ENCODE measurements at places on chromosomes 12 and 14.

DNA sequence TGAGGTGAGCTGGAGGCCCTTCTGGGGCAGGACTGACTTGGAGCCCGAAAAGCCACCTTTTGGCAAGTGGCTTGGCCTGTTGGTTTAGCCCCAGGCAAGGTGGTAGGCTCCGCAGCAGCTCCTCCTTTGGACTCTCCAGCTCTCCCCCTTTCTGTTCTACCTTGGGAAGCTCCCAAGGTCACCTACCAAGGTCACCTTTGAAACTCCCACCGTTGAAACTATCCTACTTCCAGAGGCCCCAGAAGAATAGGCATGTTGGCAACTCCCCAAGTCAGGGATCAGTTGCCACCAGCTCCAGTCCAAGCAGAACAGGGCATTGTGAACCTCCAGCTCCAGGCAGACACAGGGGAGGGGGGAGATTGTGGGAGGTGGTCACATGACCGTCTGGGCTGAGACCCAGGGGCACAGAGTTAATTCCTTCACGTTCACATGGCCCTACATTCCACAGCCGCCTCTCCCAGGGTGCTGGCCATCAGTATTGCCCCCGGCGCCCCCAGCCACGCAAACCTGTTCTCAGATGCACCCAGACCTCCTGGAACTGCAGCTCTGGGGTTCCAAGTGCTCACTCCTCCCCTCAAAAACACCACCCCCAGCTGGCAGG, 14.4 kb downstream of the IRF2BPL start:
- DNase-seq = no peak

GRCh38 chr12:124592050-124592449, 24.6 kb upstream of the NCOR2 start:
- no peak for DNase-seq

- DNase-seq = no peak
These were observed 67.4 kb downstream of the ELK3 start for GRCh38 chr12:96261557-96261956.

GRCh38 chr14:79418649-79419415, 792.5 kb downstream of the DIO2 start:
- DNase-seq = no peak

DNA sequence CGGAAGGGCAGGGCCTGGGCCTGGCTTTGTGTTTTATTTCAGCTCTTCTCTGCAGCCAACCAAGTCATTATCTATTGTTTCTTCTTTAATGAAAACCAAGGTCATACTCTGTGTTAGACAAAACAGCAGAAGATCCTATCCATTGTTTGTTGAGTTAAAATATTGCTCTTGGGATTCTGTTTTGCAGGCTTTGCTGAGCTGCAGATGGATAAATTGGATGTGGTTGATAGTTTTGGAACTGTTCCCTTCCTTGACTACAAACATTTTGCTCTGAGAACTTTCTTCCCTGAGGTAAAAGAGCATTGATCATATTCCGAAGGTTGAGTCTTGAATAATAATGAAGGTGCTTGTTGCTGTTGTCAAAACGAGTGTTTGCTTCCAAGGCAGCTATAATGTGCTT, 106.6 kb downstream of the PLXNC1 start:
- DNase-seq = no peak

DNA sequence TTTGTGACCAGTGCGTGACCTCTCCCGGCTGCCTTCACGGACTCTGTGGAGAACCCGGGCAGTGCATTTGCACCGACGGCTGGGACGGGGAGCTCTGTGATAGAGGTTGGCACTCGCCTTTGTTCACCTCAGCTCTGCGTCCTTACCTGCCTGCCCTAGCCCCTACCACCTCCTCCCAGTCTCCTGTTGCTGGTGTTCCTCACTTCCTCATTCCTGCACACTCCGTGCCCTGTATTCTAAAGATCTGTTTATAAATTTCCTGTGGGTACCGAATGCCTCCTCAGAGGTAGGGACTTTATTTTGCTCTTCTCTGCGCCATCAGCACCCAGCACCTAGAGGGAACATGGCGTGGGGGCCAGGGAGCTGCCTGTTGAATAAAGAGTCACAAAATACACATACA, 2.3 kb downstream of the DLK1 start:
- DNase-seq = no peak
